ENCODE measurements at places on chromosomes 3 and 15.

DNA sequence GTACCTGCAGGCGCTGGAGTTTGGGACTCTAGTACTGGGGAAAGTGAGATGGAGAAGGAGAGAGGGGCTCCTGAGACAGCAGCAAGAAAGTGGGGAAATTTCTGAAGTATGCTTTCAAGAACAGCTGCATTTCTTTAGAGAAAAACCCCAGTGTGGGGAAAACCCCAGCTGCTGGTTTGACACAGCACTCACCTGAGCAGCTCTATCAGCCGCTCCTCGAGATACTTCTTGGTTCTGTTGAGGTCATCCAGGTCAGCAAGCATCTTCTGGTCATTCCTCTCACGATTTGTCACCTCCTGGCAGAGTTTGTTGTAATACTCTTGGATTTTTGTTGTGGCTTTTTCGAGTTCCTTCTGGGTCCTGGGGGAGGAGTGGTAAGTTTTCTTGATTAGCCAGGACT, 18.8 kb downstream of the CXCR6 start:
- DNase-seq: no peak

DNA sequence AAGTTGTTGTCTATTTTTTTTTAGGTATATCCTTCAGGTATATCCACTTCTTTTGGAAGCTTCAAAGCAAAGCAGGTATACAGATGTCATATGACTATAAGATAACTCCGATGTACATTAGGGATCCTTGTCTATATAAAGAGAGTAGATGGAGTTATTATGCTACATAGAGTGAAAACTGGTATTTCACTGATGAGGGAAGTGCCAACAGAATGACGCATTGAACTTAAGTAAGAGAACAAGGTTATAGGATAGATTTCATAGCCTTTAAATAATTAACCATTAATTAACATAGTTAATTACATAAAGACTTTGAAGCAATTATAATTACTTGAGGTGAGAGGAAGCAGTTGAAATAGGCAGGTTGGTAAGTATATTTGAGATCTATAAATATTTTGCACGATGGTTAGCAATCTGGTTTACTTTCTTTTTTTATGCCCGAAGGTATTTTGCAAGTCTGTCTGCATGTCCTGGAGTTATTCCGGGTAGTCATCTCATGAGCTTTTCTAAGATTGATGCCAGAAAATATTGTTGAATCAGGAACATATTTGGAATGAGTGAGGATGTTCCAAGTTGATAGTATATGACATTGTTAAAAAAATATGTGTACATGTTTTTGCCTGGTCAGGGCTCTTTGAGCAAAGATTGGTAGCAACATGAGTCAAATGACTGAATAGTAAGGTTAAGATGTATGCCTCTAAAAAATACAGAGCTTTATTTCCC, 299.5 kb upstream of the KCNMB2 start:
- DNase-seq: no peak

DNA sequence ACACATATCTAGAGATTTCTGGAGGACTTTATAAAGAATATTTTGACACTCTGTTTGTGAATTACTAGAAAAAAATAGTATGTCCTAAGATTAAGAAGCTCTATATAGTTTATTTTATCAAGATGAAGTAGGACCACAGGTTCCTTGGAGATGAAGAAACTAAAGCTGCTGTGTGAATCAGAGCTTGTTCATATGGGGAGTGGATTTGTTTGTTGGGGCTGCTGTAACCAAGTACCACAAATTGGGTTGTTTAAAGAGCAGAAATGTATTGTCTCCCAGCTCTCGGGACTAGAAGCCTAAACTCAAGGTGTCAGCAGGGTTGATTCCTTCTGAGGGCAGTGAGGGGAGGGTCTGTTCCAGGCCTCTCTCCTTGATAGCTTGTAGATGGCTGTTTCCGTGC, 270.6 kb upstream of the UMPS start:
- DNase-seq: no peak

- DNase-seq: no peak
These were observed 449.3 kb downstream of the TAFA4 start for GRCh38 chr3:68483041-68483440.

DNA sequence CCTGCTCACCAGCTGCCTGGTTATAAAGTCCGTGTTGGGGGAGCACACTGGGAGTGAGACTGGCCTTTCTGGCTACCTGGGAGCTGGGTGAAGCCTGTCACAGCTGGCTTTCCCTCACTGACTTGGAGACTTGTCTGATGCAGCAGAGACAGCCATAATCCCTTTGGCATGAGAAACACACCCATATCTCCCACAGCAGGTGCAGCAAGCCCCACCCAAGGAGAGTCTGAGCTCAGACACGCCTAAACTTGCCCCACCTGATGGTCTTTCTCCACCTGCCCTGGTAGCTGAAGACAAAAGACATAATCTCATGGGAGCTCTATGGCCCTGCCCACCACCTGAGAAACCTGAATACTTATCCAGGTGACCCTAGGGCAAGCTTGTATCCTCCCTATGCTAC, 54.8 kb downstream of the NMD3 start:
- no peak for DNase-seq

DNA sequence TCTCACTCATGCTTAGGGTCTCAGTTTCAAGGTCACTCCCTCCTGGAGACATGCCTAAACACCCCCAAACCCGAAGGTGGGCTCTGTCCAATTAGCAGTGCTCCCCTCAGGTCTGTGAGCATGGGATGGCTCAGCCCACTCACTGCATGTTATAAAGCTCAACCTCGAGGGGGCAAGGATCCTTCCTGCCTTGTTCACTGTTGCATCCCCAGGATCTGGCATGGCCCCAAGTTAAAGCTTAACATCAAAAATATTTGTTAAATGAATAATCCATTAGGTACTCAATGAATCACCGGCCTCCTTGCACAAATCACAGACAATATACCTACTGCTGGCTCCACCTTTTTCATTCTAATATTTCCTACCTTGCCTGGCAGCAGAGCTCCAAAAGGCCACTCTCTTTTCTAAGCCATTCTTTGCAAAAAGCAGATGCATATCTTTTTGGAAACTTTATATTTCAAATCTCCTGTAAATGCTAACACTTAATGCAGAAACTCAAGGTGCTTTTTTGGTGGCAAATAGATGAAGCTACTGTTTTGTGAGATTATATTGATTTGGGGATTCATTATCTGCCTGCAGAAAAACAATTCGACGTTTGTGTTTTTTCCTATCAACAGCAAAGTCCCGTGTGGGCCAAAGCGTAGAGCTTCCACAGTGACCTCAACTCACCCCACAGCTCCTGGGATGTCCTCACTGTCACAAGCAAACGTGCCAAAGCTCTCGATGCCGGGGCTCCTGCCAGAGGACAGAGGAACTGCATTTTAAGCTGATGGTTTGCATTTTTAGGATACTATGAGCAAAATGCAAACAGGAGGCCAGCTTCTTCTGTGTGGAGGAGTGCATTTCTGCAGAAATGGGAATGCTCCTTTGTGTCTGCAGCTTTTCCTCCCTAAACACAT, 35.4 kb downstream of the PCOLCE2 start:
- no peak for DNase-seq

- no peak for DNase-seq
These were observed 43.2 kb downstream of the P3H2 start for GRCh38 chr3:190077395-190078045.

Measured in activated naive CD4-positive, alpha-beta T cell treated with anti-CD3 and anti-CD28 coated beads, Interleukin-2, amount 50 U/mL, for 16 hours (primary cell).